ENCODE measurements at places on chromosomes 2 and 18.

DNA sequence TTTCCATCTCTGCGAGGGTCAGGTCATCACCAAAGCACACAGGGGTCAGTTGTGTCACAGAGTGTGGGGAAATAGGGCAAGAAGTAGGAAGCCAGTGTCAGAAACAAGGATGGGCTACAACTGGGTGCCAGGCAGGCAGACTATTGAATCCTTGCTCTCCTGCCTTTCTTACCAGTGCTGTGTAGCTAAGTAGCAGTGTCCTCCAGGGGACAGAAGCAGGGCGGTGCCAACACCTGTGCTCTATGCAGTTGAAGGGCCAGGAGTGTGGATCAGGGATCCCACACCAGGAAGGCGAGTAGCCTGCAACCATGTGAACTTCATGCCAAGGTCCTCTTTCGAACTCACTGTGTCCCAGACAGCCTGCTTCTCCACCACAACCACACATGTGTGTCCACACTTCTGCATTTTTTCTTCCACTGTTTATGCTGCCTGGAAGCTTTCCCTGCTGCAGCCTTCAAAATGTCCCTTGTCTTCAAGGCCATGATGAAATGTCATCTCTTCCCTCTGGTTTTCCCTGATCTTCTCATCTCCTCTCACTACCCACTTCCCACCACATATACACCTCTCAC lies 25.4 kb upstream of the REG3G start:
- DNase-seq = no peak

- no peak for DNase-seq
These were observed 104.2 kb downstream of the TGIF1 start for GRCh38 chr18:3554091-3554601.

DNA sequence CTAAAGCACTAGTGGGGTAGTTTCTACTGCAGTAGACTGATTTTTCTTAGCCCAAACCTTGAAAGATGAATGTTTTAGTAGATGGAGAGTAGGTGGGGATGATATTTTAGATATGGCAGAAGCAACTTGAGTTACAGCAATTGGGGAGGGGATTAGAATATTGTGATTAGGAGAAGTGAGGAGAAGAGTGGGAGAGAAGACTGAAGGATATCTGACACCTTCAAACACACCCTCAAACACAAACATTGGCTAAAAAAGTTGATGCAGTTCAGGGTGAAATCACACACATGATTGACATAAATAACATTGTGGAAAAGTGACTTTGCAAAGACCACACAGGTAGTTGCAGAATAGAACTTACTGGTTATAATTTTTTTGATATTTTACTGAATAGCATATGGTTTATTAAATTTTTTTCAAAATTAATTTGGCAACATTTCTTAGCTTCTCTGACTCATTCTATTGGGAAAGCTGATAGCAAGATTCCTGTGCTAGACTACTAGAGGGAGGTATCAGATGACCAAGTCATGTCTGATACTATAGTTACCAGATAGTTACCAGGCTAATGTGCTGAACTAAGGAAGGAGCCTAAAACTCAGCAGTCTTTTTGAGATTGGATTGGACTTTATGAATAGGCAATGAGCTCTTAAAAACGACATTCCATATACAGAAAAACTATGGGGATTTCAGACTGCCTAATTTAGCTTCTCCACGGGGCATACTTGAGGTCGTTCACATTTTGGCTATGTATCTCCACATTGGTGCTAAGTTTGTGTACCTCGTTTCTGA lies 73.0 kb downstream of the ACTR3 start:
- DNase-seq = no peak

- DNase-seq = no peak
These were observed 101.4 kb upstream of the RAB6C start for GRCh38 chr2:129877795-129878775.

DNA sequence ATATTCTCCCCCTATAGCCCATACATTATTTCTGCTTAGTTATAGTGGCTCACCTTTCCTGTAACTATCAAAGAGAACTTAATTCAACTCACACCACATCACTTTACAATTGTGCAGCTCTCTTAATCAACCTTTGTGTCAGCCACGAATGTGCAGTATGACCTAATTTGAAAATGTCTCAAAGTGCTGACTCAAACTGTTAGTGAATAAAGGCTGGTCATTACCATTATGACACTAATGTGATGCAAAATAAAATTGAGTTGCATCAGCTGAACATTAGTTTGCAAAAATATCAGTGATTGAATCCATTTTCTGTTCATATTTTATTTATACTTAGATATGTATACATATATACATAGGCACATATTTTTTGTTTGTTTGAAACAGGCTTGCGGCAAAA lies 251.8 kb downstream of the MEIS1 start:
- no peak for DNase-seq

- DNase-seq = no peak
These were observed 12.3 kb downstream of the SNED1 start for GRCh38 chr2:241010531-241011295.

GRCh38 chr2:120481446-120482194 lies 135.7 kb downstream of the INHBB start:
- DNase-seq = no peak

DNA sequence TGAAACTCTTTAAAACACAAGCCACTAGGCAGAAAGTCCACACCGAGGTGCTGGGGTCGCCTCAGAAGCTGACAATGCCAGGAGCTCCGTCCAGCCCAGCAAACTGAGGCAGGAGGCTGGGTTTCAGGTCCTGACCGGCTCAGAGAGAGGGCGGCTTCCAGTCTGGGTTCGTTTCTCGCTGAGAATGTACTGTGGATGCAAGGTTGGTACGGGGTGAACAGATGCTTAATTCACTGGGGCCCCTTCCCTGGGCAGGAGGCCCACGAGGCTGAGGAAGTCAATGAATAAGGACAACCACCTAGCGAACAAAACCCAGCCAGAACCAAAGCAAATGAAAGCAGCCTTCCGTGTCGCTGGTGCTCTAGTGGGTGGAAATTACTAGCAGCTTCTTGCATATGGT lies 142.0 kb downstream of the RTP5 start:
- no peak for DNase-seq

DNA sequence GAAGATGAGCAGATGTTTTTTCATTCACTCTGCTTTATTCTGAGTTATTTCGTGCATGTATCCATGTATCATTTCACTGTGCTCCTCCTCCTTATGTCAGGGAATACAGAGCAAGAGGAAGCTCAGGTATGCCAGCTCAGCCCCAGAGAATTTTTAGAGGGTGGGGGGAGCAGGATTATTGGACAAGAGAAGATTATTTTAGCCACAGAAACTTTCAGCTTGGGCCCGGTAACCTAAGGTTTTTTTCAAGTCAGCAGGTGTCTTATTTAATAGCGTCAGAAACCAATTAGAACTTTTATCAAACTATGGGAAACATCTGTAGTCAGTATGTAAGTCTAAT lies 232.9 kb upstream of the SIX3 start:
- no peak for DNase-seq

DNA sequence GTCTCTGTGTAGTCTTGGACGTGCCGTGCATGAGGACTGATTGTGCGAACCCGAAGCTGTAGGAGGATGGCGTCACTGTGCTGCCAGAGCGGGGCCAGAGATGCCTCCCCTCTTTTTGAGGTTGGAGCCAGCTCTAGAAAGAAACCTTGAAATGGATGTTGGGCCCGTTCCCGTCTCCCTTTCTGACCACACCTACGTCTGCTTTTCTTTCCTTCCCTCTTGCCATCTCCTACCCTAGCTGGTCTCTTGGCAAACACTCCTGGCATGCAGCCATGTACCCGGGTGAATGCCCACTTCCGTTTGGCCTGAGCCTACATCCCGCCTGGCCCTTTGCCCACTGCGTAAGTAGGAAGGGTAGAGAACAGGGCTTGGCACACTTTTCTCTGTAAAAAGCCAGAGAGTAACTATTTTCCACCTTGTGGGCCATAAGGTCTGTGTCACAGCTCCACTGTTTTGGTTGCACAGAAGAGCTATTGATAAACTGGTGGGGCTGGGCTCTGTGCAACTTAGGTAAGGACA lies 37.4 kb downstream of the SH3BP4 start:
- no peak for DNase-seq

- no peak for DNase-seq
These were observed 239.6 kb downstream of the BABAM2 start for GRCh38 chr2:28129955-28130695.

DNA sequence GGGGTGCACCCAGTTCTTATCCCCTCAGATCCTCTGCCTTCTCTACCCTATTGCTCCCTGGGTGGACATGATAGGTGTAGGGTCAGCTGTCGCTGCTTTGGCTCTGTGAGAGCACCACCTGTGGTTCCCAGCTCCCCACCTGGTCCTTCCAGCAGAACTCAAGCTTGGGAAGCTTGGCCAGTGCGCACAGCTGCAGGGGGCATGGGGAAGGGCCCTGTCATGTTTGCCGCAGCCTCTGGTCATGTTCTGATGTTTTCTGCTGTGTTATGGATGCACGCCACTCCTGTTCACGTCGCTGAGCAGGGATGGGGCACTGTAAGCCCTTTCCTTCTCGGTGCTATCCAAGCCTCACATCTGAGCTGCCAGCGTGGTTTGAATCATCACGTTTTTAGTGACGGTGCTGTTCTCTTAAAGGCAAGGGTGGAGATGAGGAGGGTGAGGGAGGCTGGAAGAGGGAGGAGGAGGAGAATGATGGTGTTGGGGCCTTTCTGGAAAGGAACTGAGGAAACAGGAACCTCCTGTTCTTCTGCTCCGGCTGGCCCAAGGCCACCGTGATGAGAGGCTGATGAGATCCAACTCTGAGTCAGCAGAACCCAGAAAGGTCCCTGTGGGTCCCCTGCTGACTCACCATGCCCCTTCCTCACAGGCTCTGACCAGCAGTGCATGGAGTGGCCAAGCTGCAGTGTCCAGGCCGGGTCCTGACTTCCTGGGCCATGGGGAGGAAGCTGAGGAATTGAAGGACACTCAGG lies 78.0 kb downstream of the LIPG start:
- DNase-seq = no peak

GRCh38 chr2:69482471-69482870 lies 45.2 kb upstream of the NFU1 start:
- DNase-seq = no peak

GRCh38 chr2:46239847-46240181 lies 57.4 kb upstream of the EPAS1 start:
- peak; percentile 43 for DNase-seq

DNA sequence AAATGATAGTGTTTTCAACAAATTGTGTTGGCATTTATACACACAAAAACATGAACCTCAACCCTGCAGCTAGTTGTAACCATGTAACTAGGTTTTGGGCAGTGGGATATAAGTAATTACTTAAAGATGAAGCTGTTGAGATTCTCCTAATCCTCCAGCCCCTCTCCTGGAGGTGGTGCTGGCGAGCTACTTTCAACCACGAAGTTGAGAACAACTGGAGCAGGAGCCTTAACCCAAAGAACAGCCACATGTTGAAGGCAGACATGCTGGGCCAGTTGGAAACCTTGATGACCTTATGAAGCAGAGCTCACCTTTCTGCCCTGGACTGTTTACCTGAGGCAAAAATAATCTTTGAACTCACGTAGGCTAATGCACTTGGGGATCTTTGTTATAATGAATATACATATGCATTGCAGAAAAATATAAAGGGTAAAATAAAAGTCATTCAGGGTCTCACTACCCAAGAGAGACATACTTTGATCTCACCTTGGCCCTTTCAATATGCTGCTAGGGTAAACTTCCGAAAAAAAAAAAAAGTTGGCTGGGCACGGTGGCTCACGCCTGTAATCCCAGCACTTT lies 89.6 kb upstream of the NPAS2 start:
- peak; percentile 6 for DNase-seq

GRCh38 chr2:192159736-192160135 lies 35.0 kb downstream of the TMEFF2 start:
- DNase-seq = no peak

DNA sequence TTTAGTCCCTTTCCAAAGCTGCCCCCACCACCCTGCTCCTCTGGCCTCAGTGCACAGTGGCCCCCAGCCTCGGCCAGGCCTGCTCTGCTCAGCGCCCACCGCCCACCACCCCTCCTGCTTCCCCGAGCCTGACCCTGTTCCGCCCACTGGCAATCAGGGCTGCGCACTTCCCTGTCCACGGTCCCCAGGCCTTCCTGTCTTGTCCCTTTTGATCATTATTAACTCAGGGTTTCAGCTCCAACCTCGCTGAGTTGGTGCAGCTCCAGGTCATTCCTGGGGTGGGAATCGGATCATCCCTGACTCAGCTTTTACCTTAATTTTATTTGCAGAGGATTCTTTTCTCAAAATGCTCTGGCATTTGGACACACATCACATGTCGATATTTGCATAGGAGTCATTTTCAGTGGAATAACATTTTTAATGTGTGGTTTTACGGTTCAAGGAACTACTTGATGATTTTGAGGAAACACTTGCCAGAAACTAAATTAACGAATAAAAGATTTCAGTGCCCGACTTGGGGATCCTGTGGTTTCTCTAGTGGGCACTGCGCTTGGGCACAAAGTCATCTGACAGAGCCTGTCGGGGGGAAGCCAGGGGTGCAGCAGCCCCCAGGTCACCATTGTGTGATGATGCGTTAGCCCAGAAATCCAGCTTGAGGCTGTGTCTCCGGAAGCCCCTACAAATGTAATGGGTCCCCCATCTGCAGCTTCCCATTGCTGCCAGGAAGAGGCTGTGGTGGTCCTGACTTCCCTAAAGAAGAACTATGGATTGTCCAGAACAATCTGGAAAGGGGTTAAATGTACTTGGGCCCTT lies 1.0 kb upstream of the ESPNL start:
- no peak for DNase-seq

DNA sequence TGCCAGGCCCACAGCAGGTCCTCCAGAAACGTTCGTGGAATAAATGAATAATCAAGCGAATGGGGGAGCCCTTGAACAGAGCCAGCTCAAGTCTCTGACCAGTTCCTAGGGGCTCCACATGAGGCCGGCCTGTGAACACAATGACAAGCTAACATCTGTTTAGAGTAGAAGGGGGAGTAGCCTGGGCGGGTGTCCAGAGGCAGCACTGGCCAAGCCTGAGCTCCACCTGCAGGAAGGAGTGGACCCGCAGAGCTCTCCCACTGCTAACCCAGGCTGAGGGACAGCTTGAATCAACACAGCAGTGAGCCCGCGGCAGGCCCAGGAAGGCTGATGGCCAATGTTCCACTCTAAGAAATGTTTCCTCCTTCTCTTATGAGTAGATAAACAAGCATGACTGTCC lies 234.8 kb upstream of the RAB6C start:
- no peak for DNase-seq

DNA sequence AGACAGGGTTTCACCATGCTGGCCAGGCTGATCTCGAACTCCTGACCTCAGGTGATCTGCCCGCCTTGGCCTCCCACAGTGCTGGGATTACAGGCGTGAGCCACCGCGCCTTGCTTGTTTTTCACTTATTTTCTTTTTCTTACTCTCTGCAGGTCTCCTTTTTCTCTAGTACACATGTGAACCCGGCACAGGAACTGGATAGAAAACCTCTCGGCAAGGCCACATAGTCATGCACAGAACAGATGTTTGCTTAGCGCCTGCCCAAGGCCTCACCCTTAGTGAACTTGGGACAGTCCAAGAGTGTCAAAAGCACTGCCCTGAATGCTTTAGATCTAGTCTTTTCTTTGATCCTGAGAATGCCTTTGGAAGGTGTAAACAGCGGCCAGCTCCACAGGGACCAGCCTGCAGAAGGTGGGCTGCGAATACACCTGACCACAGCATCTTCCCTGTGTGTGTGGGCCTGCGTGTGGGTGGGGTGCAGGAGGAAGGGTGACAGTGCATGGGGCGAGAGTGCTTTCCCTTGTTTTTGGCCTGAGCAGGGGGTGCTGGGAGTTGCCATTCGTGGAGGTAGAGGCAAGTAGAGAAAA lies 27.0 kb downstream of the IMPA2 start:
- no peak for DNase-seq

GRCh38 chr2:237178396-237178795 lies 92.7 kb downstream of the COPS8 start:
- no peak for DNase-seq

Data from stimulated activated CD4-positive, alpha-beta T cell treated with anti-CD3 and anti-CD28 coated beads, Interleukin-1b, Interleukin-23, amount 100 ng/mL, for 24 hours (primary cell).